Upper lobe of left lung (tissue), 6 donors: ENCODE measurements at places on chromosomes 3 and 15. TPM values are rescaled to one million over a fixed set of nuclear protein-coding genes. Genes with fewer than 3 reads are reported as not detected.

DNA sequence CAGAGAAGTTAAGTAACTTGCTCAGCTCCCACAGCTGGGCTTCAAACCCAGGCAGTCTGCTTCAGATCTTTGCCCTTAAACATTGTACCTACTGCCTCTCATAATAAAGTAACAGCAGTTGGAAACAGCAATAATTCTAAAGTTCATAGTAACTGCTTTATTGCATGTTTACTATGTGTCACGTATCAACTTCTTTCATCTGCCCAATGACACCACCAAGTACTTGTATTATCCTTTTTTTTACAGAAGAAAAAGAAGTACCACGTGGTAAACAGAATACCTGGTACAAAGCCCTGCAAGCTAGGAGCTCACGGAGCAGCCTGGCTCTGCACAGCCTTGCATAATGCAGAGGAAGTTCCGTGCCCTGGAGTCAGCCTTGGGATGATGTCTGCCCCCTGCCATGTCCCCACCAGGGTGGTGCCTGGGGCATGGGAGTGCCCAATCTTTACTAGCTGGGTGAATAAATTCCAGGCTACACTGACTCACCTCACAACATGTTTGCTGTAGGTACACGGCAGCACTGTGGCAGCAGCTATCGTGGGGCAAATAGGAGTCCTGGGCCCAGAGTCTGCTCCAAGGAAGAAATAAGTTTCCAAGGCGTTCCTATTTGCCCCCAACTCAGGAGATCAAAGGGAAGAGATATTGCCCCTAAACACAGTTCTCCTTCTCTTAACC is 77.2 kb downstream of the LDHAL6B start:
- no peaks in the 10 kb centered on the region for H3K27me3 ChIP-seq
- H3K4me3 ChIP-seq, result no peak overlapping the region
- no peak overlapping the region for H3K27ac ChIP-seq
- H3K4me1 ChIP-seq, result no peaks in the 10 kb centered on the region
- no peaks in the 10 kb centered on the region for H3K36me3 ChIP-seq

DNA sequence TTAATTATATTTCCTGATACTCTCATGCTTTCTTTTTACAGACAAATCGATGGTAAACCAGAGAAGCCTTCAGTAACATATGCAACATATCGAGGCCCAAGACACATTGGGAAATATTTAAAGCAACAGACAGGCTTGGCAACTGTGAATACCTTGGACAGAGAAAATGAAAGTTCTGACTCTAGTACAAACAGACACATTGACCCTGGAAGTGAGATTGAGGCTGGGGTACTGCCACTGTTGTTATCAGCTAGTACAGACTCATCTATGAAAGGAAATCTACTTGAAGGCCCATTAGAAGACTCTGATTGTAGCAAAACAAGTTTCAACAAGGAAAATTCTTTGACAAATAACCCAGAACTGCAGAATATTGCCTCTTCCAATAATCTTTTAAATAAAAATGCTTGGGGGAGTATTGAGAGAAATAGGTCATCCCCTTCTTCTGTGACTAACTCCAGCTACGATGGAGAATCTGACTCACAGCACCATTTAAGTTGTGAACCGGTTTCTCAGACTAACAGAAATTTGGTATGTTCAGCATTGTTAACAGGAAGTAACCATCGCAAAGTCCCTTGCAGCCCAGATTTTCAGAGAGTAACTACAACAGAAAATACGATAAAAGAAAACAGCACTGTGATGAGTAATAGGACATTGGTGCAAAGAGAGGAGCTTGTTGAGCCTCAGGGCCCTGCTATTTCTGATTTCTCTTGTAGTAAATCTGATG is 50.2 kb downstream of the CRYBG3 start:
- no peak overlapping the region for H3K27ac ChIP-seq
- DNase-seq, result no peak
- no peak overlapping the region for H3K4me3 ChIP-seq

AQR gene
- total RNA-seq, result 9.9 TPM

- H3K27me3 ChIP-seq, result no peaks in the 10 kb centered on the region
- H3K36me3 ChIP-seq, result no peaks in the 10 kb centered on the region
- no peak for DNase-seq
- no peak overlapping the region for H3K27ac ChIP-seq
- H3K4me1 ChIP-seq, result no peaks in the 10 kb centered on the region
Observed at GRCh38 chr3:27219127-27219845, 149.9 kb downstream of the NEK10 start.

- no peaks in the 10 kb centered on the region for H3K36me3 ChIP-seq
- H3K4me1 ChIP-seq, result peaks cover 36% of the 10 kb centered on the region
- peak overlapping the region; percentile 87 for H3K27ac ChIP-seq
- H3K4me3 ChIP-seq, result peak overlapping the region; percentile 79
- peak; percentile 61 for DNase-seq
Observed at GRCh38 chr15:67064607-67065530, 533 bp upstream of the SMAD3 start.

LAMB2 gene
- total RNA-seq, result 373 TPM

GOLGA8M gene
- 2.1 TPM for total RNA-seq

C3orf52 gene
- 24.8 TPM for total RNA-seq

TM4SF18 gene
- total RNA-seq, result 16.6 TPM

GRCh38 chr3:179348325-179349013 is 960 bp downstream of the MFN1 start:
- no peak for DNase-seq
- H3K27me3 ChIP-seq, result no peaks in the 10 kb centered on the region
- H3K4me1 ChIP-seq, result peaks cover 14% of the 10 kb centered on the region
- H3K36me3 ChIP-seq, result peaks cover 19% of the 10 kb centered on the region

MCF2L2 gene
- total RNA-seq, result 0.22 TPM

- H3K36me3 ChIP-seq, result no peaks in the 10 kb centered on the region
- H3K4me3 ChIP-seq, result no peak overlapping the region
- H3K27ac ChIP-seq, result no peak overlapping the region
Observed at GRCh38 chr3:77427528-77427927, 387.6 kb downstream of the ROBO2 start.

NME9 gene
- total RNA-seq, result 16.5 TPM

DNA sequence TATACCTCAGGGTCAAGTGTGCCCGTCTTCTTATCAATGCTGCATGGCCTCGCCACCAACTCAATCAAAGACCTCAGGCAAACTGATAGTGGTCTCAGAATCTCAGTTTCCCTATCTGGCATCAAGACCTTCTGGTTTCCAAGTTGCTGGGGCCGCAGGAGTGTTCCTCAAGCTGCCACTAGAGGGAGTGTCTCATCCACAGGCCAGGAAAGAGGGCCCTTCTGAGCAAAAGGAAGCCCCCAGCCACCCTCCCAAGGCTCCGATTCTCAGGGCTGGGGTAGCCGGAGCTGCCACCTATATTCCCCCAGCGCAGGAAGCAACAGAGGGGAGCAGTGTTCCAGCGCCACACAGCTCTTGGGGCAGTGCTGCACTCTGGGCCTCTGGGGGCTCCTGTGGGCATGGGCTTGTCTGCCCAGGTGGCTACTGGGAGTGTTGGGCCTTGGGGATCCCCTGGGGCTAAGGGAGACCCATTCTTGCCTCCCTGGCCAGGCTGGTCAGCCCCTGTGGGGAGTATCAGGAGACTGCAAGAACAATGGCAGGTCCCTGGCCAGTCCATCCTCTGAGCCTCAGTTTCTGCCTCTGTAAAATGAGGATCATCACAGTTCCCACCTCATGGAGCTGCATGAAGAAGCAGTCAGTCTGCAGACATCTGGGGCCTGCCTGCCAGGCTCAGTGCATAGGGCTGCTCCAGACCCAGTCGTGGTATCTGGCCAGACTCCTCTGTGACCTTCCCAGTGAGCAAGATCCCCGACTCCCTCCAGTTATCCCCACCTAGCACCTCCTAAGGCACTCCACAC is 23.4 kb upstream of the SEC13 start:
- no peaks in the 10 kb centered on the region for H3K27me3 ChIP-seq
- DNase-seq, result peak; percentile 29
- no peak overlapping the region for H3K27ac ChIP-seq
- no peak overlapping the region for H3K4me3 ChIP-seq

DNA sequence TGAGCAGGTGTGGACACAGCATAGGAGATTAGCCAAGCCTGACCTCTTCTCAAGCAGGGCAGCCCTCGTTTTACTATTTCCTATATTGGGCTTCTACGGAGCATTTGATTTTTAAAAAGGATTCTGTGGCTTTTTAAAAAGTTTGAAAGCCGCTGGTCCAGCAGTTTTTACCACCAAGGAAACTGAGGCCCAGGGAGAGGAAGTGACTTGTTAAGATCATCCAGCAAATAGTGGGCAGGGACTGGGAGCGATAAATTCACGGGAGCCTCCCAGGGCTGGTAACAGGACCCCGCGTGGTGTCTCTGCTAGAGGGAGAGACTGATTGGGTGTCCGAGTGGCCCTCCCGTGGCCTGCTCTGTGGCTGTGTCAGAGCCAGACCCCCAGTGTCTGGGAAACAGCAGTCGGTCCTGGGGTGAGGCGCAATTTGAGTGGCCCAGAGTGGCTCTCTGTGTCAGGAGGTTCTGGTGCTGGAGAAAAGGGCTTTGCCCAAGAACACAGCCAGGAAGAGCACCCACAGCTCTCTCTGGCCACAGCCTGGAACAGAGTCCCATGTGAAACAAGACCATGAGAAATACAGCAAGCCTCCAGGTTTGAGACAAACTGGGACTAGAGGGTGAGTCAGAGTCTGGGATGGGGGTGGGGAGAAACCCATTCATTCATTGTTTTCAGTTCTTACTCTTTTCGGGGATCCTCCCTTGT is 4.2 kb downstream of the FURIN start:
- peak overlapping the region; percentile 97 for H3K27ac ChIP-seq
- H3K4me1 ChIP-seq, result peaks cover 57% of the 10 kb centered on the region
- DNase-seq, result no peak
- no peaks in the 10 kb centered on the region for H3K27me3 ChIP-seq
- H3K4me3 ChIP-seq, result peak overlapping the region; percentile 93

DNA sequence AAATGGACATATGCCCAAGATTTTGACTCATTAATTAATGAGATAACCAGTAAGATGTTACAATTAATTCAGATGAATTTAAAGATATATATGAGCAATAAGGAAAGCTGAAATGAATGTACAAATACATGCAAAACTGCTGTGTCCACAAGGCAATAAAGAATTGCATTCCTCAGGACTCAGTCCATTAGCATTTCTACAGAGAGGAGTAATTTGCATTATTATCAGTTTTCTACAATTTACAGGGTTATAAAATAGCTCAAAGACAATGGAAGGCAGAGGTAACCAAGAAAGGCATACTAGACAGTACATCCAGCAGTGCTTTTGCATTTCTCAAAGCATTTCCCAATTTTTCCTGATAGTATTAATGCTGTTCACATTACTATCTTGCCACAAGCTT is 377.1 kb upstream of the GOLIM4 start:
- no peak overlapping the region for H3K27ac ChIP-seq
- H3K4me3 ChIP-seq, result no peak overlapping the region
- no peaks in the 10 kb centered on the region for H3K27me3 ChIP-seq
- no peak for DNase-seq

DNA sequence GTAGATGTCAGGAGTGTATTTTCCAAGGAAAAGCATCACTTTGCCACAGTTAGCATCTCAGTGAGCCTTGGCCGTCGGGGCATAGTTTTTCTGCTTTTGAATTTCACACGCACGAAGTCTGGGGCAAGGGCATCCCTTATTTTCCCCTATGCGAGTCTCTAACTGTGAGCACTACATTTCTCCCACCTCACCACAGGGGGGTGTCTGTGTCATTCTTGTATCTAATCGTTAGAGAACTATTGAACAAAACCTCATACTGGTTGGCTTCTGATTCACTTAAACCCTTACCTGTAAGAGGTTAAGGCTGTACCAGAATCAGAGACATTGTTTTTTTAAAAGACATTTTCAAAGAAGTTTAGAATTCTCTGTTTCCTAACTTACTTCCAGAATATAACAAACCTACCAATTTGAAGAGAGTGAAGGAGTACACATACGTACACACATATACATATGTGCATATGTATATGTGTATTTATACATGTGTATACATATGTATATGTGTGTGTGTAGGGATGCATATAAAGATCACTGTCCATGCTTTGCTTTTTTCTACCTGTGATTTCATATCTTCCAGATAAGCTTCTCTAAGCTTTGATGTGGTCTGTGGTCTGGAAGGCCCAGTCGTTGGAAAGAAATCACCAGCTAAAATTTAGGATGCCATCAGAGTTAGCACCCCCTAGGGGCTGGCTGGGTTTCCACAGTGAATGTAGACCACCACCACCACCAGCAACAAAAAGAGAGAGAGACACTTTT is 49.4 kb downstream of the MYZAP start:
- no peak for DNase-seq
- H3K27me3 ChIP-seq, result no peaks in the 10 kb centered on the region
- H3K36me3 ChIP-seq, result peaks cover 50% of the 10 kb centered on the region
- H3K4me3 ChIP-seq, result no peak overlapping the region
- H3K4me1 ChIP-seq, result peaks cover 2% of the 10 kb centered on the region

HRG gene
- not detected for total RNA-seq

DNA sequence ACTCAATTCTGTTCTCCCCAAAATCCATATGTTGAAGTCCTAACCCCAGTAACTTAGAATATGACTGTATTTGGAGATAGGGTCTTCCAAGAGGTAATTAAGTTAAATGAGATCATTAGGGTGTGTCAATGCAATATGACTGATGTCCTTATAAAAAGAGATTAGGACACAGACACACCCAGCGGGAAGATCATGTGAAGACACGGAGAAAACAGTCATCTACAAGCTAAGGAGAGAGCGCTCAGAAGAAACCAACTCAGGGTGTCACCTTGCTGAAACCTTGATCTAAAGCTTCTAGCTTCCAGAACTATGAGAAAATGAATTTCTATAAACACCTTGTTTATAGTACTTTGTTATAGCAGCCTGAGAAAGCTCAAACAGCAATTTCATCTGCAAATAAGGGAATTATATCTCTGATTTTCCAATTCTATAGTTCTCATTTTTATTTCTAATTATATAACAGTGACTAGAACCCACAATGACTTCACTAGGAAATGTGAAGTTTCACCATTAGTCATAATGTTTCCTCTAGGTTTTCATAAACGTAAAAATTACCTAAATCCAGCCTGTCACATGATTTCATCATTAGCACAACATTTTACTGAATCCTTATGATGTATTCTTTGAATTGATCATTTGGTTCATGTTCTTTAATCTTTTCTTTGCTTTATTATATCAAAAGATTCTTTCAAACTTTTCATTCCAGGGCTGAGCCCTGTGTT is 459.1 kb upstream of the MDFIC2 start:
- no peak overlapping the region for H3K4me3 ChIP-seq
- H3K4me1 ChIP-seq, result no peaks in the 10 kb centered on the region
- H3K27ac ChIP-seq, result no peak overlapping the region

DNA sequence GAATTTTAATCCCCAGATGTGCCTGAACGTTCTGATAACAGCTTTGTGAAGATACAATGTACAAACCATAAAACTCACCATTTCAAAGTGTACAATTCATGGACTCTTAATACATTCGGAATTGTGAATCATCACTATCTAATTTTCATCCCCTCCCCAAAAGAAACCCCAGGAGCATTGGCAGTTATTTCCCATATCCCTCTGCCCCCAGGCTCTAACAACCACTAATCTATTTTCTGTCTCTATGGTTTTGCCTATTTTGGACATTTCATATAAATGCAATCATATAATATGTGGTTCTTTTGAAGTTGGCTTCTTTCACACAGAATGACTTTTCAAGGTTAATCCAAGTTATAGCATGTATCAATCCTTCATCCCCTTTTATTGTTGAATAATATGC is 25.3 kb downstream of the PRICKLE2 start:
- H3K4me3 ChIP-seq, result no peak overlapping the region
- H3K27me3 ChIP-seq, result no peaks in the 10 kb centered on the region
- DNase-seq, result no peak
